Pancreas (tissue), 10 donors: ENCODE measurements at places on chromosomes 16 and 17. TPM values are rescaled to one million over a fixed set of nuclear protein-coding genes. Genes with fewer than 3 reads are reported as not detected.

PNMT gene
- polyA plus RNA-seq, result 11.7 TPM

EVPLL gene
- 0.09 TPM for polyA plus RNA-seq

C1QTNF1 gene
- 9.4 TPM for polyA plus RNA-seq

FLYWCH2 gene
- 26.1 TPM for polyA plus RNA-seq

SCGB1C2 gene
- polyA plus RNA-seq, result not detected

TAT gene
- polyA plus RNA-seq, result 0.14 TPM

CBX8 gene
- 5.2 TPM for polyA plus RNA-seq

RASD1 gene
- 129 TPM for polyA plus RNA-seq

ABCA9 gene
- polyA plus RNA-seq, result 1.7 TPM

GPRC5C gene
- polyA plus RNA-seq, result 68.0 TPM
